Cerebellar nuclear complex (tissue), 1 donor: ENCODE measurements at places on chromosomes 16 and 17.

GRCh38 chr17:17019430-17019762, 22.9 kb upstream of the MPRIP start:
- no peak for DNase-seq

DNA sequence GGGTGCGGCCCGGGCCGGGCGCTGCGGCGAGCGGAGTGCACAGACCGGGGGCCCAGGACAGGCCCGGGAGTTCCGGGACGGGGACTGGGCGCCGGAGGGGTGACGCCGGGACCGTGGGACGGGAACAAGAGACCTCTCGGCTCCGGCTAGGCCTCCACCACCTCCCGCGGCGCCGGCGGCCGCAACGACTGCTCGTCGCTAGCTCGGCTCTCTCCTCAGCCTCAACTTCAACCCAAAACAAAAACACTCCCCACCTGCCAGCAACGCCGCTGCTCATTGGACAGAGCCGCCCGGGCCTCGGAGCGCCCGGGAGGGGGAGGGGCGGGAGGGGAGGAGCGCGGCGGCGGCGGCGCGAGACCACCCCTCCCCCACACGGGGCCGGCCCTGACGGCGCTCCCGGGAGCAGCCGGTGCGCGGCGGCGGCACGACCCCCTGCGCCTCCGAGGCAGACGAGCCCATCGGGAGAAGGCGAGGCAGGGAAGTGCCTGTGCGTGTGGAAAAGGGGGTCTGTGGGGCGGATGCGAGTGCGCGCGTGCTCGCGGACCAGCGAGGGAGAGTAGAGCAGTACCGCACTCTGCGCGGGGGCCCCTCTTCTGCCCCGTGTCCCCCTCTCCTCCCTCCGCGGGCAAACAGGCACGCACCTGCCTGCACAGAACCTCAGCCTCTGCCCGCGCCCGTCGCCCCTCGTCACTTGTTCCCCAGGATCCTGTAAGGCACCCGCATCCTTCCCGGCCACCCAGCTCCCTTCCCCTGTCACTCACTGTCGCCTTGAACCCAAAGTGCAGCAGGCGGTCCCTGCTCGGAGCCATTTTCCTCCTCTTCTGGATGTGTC, at the start of gene FBXL20:
FBXL20 (minus strand) TSS at position 215 of the 832 bp plus-strand sequence. CDS start 224 bp downstream, outside the sequence.
- DNase-seq: peak; percentile 47

GRCh38 chr16:28974007-28974436, 556 bp upstream of the SPNS1 start:
- DNase-seq: no peak

DNA sequence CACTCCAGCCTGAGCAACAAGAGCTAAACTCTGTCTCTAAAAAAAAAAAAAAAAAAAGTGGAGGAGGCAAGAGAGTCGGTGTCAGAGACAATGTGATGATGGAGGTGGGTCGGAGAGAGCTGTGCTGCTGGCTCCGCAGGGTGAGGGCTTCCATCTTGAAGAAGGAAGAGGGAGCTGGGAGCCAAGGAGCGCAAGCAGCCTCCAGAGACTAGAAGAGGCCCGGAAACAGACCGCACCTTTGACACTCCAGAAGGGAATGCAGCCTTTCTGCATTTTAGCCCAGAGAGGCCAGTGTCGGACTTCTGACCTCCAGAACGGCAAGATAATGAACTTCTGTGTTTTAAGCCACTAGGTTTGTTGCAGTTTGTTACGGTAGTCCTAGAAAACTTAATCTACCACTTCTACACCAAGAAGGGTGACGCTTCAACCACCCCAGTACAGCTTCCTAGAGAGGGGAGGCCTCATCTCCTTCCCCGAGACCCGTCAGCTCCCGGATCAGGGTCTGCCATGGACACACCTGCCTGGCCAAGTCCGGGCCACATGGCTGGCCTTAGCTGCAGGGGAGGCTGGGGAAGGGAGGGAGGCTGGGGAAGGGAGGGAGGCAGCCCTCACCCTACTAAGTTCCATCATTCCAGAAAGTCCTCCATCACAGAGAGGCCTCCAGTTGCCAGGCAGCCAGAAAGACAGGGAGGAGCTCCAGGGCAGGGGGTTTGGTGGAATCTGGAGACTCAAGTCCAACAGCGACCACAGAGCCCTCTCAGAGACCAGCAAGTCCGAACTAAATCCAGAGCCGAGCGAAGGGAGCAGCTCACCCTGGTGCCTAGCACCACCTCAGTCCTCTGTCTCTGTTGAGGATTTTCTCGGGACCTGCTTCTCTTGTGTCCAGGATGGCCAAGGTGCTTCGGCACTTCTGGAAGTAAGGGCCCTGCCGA, 13.2 kb upstream of the RBFOX3 start:
- DNase-seq: no peak

DNA sequence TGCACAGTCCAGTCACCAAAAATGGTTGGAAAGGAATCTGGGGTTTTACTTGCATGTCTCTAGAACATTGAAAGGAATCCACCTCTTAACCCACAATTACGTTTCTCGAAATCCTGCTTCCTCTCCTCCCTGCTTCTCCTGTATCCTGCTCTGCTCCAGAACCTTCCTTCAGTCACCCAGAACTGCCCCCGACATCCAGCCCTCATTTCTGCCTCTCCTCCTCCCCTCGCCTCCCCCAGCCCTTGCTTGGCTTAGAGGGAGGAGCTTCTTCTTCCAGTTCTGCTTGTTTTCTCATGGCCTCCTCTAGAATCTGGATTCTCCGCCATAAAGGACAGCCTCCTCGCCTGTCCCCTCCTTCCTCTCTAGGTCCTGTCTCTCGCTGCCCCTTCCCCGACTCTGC, 48.3 kb downstream of the ZDHHC7 start:
- no peak for DNase-seq

DNA sequence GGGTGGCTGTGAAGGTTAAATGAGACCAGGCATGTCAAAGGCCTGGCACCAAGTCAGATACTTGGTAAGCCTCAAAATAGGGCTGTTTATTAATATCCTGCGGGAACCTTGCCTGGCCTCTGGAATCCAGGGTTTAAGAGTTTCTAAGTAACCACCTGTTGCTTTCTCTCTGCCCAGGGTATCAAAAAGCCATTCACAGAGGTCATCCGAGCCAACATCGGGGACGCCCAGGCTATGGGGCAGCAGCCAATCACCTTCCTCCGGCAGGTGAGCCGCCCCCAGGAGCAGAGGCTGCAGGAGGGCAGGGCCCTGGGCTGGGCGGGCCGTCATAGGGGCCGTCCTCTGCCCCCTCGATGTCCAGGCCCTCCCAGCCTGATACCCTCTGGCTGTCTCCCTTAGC, 13.3 kb downstream of the GPT2 start:
- no peak for DNase-seq

DNA sequence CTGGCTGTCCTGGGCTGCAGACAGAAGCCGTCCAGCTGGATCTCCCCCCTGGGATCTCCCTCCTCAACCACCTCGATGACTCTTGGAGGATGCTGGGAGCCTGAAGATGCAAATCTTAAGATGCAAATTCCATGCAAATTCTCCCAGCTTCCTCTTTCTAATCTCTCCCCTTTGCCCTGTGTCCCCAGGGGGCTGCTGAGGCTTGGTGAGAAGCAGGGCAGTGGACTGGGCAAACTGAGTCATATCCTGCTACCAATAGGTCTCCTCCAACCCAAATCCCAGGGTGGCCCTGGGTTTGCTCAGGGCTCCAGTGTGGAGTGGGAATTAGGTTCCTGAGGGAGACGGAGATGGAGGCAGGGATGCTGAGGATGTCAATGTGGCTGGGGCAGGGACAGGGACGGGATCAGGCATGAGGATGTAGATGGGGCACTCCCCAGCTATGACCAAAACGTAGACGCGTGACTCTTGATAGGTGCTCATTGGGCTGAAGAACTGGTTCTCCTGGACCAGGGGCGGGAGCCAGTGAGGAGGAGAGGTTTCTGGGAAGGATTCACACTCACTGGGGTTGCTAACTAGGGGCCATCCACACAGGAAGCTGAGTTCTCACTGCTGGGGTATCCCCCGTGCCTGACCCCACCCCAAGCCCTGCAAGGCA, 3.6 kb upstream of the ALOX12B start:
- DNase-seq: no peak

DNA sequence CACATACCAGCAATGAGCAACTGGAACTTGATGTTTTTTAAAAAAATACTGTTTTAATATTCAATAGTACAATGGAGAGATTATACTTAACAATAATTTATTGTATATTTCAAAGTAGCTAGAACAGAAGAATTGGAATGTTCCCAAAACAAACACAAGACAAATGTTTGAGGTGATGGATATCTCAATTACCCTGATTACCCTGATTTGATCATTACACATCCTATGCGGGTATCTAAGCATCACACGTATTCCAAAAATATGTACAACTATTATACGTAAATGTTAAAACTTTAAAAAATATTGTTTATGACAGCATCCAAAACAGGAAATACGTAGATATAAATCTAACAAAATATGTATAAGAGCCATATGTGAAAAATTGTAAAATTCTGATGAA, 96.8 kb downstream of the DYNLRB2 start:
- DNase-seq: no peak

DNA sequence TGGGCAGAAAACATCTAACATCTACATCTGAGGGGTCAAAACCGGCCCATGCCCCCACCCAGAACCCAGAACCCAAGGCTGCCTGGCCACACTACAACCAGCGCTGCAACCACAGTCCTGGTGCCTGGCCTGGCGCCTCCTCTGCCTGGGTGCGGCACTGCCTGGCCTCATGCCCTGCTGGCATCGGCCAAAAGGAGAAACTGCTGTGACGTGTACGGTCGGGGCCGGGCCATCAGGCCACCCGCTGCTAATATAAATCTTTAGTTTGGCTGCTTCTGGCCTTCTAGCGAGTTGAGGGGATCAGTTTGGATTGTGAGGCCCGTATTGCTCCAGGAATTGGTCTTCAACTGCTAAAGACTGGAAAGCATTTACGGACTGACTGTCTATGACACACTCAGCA, 22.8 kb downstream of the TMEM204 start:
- DNase-seq: no peak

GRCh38 chr17:79988185-79988971, 47.3 kb downstream of the TBC1D16 start:
- DNase-seq: no peak

DNA sequence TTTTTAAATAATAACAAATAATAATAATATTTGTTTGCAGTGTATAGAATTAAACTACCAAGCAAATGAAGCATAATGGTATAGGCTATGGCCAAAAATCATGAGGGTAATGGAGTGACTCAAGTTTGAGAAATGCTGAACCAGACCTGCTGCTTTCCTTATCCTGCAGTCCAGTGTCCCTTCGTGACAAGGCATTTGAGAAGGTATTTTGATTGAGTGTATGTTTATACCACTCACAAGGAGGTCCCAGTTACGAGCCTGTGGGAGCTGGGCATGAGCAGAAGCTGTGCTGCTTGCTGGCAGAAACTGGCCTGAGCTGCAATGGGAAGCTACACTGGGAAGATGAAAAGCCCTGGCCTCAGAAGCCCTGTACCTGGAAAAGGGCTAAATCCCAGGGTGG, 50.3 kb downstream of the GNAO1 start:
- DNase-seq: no peak

GRCh38 chr16:68061396-68061795, 23.8 kb upstream of the NFATC3 start:
- DNase-seq: no peak

- no peak for DNase-seq
Observed at GRCh38 chr17:29726715-29727252, 104.1 kb upstream of the CORO6 start.

GRCh38 chr16:57530104-57530521, 6.3 kb downstream of the CCDC102A start:
- no peak for DNase-seq

GRCh38 chr16:49921791-49922456, 66.0 kb upstream of the ZNF423 start:
- DNase-seq: no peak

- no peak for DNase-seq
Observed at GRCh38 chr17:79806863-79807720, 10.2 kb upstream of the CBX8 start.

DNA sequence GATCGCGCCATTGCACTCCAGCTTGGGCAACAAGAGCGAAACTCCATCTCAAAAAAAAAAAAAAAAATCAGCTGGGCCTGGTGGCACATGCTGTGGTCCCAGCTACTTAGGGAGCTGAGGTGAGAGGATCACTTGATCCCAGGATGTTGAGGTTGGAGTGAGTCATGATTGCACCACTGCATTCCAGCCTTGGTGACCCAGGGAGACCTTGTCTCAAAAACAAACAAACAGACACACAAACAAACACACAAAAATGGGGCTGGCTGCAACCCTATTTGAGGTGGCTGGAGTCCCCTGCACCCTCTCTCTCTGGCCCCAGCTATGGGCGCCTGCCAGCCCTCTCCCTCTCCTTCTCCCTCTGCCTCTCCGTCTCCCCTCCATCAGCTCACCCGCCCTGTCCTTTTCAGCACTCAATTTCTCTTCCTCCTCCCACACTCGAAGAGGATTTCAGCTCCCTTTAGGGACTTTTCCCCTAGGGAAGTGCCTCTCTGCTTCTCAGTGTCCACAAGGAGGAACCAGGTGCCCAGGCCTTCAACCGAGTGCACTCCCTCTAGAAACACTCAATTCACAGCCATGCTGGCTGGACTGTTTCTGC, 17.5 kb upstream of the TFAP4 start:
- DNase-seq: no peak

- no peak for DNase-seq
Observed at GRCh38 chr16:89140981-89141883, 30.3 kb upstream of the CDH15 start.

GRCh38 chr17:66552371-66552770, 250.0 kb downstream of the PRKCA start:
- DNase-seq: no peak

- DNase-seq: no peak
Observed at GRCh38 chr17:44331249-44331760, 6.7 kb upstream of the SLC25A39 start.

- DNase-seq: no peak
Observed at GRCh38 chr16:14248791-14249190, 177.7 kb downstream of the MRTFB start.

- no peak for DNase-seq
Observed at GRCh38 chr16:81661082-81661481, 118.0 kb upstream of the PLCG2 start.

- no peak for DNase-seq
Observed at GRCh38 chr16:29993903-29994599, 1.4 kb downstream of the HIRIP3 start.
